IPS-NIHi11 (cell line): ENCODE measurements at places on chromosomes 4 and X.

DNA sequence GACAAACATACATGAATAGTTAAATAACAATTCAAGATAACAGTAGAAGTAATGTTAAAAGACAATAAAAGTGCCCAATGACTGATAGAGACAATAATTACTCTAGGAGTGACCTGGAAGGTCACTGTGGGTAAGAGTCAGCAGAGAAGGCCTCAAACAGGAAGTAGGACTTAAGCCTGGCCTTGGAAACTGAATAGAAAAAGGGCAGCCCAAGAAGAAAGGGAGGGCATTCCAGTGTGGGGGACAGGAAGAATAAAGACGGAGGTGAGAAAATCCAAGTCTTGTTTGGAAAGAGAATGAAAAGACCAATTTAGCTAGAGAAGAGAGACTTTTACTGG is 6.0 kb downstream of the P2RY4 start:
- DNase-seq, result no peak

GRCh38 chr4:17884063-17884462 is 73.3 kb downstream of the NCAPG start:
- no peak for DNase-seq

GRCh38 chrX:113980953-113981352 is 602.9 kb upstream of the HTR2C start:
- DNase-seq, result no peak

DNA sequence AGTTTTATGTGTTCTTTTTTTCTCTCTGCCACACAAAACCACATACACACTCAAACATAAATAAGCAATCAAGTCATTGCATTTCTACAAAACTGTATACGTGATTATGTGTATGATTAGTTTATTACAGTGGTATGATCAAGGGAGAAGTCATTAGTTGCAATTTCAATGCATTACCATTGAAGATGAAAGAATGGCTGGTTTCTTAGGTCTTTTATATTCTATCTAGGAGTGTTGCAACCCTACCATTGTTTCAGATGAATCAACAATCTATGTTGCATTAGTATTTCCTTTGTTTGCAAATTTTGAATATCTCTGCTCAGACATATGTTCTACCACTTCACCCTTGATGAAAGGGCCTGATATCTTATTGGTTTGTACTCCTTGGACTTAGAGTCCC is 6.8 kb downstream of the ANXA3 start:
- DNase-seq, result no peak

- DNase-seq, result no peak
Observed at GRCh38 chrX:131359611-131360010, 70.5 kb upstream of the IGSF1 start.

- no peak for DNase-seq
Observed at GRCh38 chr4:36230534-36230933, 13.8 kb downstream of the ARAP2 start.

GRCh38 chrX:9707306-9708033 is 58.2 kb downstream of the GPR143 start:
- no peak for DNase-seq

DNA sequence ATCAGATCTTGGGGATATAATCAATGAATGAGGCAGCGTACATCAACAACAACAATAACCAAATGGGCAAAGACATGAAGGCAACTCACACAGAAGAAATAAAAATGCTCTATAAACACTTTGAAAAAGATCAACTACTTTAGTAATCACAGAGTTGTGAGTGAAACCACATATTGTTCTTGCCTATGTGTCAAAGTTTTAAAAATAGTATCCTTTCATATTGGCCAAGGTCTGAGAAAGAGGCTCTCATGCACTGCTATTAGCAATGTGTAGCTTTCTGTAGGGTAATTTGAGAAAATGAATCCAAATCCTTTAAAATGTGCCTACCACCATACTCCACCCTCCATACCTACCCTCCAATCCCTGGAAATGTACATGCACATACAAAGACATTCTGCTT is 25.0 kb downstream of the COQ2 start:
- no peak for DNase-seq

DNA sequence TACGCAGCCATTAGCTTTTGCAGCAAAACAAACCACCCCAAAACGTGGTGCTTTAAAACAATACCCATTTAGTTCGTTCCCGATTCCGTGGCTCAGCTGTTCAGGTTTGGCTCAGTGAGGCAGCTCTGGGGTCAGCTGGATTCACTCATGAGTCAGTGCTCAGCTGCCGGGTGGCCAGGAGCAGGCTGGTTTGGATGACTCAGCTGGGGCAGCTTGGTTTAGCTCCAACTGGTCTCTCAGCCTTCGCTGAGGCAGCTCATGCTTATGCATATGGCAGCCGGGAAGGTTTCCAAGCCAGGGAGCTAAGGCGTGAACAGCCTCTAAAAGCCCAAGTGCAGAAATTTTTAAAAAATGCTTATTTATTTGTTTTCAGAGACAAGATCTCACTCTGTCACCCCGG is 13.3 kb upstream of the CD99 start:
- DNase-seq, result peak; percentile 28

DNA sequence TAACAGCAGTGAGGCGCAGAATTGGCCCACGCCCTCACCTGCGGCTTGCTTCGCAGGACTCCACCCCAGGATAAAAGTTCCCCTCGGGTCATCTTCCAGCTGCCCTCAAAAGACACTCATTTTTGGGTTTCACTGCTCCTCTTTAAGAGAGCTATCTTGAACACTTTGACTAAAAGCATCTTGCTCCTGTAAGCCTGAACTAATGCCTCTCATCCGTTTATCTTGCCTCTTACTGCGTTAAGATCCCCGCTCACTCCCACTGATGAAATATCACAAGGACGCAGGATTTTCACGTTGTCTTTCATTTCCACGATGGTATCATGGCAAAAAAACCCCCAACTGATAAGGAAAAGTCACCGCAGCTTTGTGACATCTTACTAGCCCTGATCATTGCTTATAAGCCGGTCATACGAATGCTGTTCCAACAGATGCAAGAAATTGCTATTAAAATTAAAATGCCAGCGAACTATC is 591 bp upstream of the ACSL4 start:
- no peak for DNase-seq

- DNase-seq, result peak; percentile 7
Observed at GRCh38 chr4:65791812-65792308, 121.6 kb upstream of the EPHA5 start.

DNA sequence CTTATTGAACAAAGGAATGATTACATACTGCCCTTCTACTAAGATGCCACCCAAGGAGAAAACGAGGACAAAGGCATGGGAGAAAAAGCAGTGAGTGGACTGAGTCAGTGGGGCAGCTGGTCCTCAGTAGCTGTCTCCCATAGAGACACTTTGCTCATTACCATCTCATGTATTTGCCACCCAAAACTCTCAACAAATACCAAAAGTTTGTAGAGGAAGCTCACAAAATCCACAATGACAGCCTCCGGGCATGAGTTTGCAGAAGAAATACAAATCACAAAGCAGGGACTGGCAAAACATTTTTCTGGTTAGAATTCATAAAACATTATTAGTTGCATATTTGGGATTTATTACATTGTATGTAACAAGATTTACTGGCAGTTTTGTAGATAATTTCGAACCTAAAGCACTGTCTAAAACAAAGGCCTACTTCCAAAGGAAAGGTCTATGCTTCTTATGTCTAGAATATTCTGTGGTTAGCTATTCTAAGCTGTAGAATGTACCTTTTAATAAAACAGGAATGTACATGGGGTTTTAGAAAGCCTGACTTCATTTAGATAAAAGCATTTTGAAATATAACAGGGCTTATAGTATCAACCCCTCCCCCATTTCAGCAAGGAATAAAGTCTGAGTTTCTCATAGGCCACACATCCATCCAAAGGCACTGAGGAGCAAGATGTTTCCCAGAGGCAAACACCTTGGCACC is 17.7 kb downstream of the PCDH18 start:
- no peak for DNase-seq

GRCh38 chr4:168553714-168554370 is 57.0 kb downstream of the PALLD start:
- DNase-seq, result no peak

DNA sequence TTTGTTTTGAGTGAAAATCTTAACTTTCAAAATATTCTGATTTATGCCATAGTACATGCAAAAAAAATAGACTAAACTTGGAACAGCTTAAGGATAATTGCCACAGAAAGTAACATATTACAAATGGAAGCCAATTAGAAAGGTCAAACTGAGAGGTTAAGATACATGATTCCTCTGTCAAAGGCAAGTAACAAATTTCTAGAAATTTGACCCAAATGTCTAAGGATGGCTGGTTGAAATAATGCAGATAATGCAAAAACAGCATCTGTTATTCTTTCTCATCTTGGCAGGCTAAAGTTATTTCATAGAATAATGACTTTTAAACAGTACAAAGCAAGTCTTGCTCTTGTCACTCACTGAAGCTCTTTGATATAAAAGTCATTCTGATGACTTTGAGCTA is 10.5 kb downstream of the FGF5 start:
- DNase-seq, result no peak

DNA sequence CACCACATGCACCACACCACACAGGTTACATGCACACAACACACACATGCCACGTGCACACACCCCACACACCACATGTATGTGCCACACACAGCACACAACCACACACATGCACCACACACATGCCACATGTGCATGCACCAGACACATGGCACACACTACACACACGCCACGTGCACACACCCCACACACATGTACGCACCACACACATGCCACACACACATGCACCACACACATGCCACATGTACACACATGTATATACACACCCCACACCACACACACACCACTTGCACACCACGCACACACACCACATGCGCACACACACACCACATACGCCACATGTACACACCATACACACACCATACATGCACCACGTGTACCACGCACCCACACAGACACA is 19.6 kb upstream of the MSANTD1 start:
- DNase-seq, result no peak

- DNase-seq, result no peak
Observed at GRCh38 chr4:36273276-36273675, 8.1 kb upstream of the DTHD1 start.

GRCh38 chr4:22454955-22455354 is 60.9 kb downstream of the ADGRA3 start:
- no peak for DNase-seq

DNA sequence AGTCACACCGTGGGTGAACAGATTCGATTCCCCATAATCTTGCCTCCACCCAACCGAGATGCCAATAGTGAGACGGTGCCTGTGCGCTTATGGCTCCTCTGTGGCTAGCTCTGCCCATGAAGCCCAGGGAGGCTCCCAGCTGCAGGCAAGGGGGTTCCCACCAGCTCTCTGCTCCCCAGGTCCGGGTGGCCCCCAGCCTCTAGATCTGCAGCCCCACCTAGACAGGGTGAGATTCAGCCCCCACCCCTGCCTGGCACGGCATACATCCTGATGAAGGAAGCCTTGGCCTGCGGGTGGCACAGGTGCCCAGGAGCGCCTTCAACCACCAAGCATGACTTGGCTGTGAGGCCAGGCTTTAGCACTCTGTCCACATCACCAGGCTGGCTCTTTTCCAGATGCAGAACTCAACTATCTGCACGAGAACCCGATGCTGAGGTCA is 40.6 kb downstream of the WDR1 start:
- no peak for DNase-seq

DNA sequence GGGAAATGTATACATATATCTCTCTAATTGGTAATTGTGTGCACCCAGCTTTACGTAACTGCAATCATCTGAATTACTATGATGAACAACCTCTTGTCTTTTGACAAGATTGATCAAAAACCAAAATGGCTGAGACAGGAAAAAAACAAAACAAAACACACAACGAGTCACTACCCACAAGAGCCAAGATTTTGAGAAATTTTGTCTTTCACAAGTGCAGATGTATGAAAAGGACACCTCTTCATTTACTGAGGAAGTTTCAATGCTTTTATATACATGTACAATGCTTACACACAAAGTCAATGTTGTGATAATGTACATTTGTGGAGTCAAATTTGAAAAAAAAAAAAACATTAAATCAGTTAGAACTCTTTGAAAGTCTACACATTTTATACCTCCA is 224.6 kb downstream of the SCFD2 start:
- DNase-seq, result no peak

GRCh38 chr4:163271555-163272127 is 60.8 kb downstream of the NPY1R start:
- DNase-seq, result no peak

DNA sequence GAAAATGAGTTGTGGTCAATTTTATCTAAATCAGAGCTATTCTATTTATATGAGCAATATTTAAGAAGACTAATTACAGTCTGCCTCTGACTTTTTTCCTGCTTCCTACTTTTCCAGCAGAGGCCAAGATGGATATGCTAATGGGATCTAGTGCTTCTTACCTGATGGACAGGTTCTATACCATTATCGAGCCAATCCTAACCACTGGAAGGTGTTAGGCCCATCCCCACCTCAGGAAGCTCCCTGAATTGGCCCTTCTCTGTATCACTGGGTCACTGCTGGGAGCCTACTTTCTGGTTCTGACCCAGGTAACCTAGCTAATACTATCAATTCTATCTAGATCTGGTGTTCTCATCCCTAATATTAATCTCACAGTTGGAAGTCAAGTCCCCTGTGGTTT is 577 bp upstream of the YIPF7 start:
- DNase-seq, result no peak

GRCh38 chr4:24935856-24936255 is 23.0 kb upstream of the CCDC149 start:
- DNase-seq, result no peak

- DNase-seq, result no peak
Observed at GRCh38 chr4:107890779-107891178, 40.6 kb upstream of the CYP2U1 start.

- no peak for DNase-seq
Observed at GRCh38 chr4:113639326-113639725, 122.2 kb downstream of the CAMK2D start.

- no peak for DNase-seq
Observed at GRCh38 chr4:155745984-155746383, 12.8 kb upstream of the GUCY1B1 start.

- no peak for DNase-seq
Observed at GRCh38 chrX:136879001-136879687, 1.4 kb downstream of the RBMX start.

DNA sequence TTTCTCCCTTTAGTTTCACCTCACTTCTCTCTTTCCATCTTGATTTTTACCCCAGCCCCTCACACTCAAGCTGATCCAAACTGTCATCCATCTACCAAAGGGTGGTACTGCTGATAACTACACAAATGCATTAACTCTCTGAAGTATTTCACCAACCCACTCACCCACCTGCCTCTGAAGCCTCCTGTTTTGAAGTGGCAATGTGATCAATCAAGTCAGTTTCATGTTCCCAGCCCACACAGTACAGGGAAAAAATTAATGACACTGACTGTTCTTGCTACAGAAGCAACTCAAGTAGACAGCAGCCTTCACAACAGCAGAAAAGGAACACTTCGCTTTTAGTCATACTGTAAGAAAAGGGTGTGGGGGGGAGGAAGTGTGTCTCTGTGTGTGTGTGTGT is 183.0 kb upstream of the NOCT start:
- no peak for DNase-seq
